ENCODE measurements at places on chromosomes 4 and X.

- DNase-seq: no peak
These were observed 51.8 kb downstream of the SCML1 start for GRCh38 chrX:17788956-17789562.

- no peak for DNase-seq
These were observed 1.9 kb downstream of the GK start for GRCh38 chrX:30654989-30655607.

- no peak for DNase-seq
These were observed 22.1 kb upstream of the AMTN start for GRCh38 chr4:70496231-70496630.

- no peak for DNase-seq
These were observed 14.5 kb upstream of the STS start for GRCh38 chrX:7133050-7133440.

- DNase-seq: no peak
These were observed 4.6 kb downstream of the HTT-AS start for GRCh38 chr4:3069661-3070199.

GRCh38 chr4:30755346-30755745 is 35.2 kb downstream of the PCDH7 start:
- DNase-seq: no peak

- no peak for DNase-seq
These were observed 580.0 kb downstream of the GALNTL6 start for GRCh38 chr4:172393220-172393619.

DNA sequence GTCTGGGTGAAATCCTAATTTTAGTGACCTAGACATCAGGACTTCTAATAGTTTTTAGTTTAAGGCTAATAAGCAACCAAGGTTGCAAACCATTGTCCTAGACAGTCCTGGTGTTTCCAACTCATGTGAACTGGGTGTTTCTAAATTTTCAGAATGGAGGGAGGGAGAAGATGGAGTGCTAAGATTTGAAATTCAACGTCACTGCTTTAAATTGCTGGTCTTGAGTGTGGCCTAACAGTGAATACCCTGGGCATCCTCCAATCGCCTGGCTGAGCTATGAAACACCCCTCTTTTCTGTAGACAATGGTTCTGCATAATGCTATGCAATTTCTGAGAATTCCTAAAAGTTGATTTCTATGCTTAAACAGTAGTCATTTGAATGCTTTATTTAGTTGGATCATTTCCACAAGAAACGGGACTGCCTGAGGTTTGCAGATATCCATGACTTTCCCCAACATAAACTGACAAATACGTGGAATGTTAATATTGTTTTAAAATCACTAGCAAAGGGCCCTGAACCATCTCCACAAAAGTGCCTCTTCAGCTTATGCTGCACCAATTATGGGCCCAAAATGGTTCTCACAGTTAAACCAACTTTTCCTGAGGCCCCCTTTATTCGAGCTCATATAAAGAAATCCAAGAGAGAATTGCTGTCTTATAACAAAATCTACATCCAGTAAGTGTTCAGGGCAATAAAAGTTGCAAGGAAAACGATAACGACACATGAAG is 1.1 kb downstream of the FBXL5 start:
- DNase-seq: no peak

GRCh38 chr4:185457136-185457535 is 14.4 kb downstream of the CCDC110 start:
- no peak for DNase-seq

DNA sequence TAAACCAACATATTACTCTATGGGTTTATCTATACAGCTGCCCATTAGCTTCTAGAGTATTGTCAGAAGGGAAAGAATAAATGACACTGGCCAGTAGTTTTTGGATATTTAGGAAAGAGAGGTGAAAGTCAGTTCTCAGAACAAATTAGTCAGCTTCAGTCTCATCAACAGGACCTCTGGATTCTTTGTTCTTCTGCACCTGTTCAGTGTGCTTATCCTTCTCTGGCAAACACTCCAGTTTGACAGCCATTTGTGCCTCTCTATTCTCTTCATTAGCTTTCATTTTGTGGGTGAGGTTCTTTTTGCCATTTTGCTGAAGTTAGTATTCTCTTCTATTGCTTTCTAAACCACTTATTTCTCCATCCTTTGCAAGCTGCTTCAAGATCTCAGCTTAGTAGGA is 107.0 kb downstream of the PCDH18 start:
- DNase-seq: no peak

DNA sequence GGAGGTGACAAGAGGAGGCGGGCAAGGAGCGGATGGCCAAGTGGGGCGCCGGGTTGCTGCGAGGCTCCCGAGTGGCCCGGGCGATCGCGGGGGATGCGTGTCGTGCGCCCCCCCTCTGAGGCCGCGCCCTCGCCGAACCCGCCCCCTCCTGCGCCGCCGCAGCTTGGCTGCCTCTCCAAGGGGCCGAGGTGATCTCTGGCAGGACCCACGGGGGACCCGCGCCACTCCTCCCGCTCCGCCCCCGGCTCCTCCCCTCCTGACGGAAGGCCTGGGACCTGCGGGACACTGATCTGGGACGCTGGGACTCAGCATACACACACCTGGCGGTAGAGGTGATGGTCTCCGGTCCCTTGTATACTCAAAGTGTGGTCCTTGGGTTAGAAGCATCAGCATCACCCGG is 21.9 kb upstream of the FAM47C start:
- DNase-seq: no peak

DNA sequence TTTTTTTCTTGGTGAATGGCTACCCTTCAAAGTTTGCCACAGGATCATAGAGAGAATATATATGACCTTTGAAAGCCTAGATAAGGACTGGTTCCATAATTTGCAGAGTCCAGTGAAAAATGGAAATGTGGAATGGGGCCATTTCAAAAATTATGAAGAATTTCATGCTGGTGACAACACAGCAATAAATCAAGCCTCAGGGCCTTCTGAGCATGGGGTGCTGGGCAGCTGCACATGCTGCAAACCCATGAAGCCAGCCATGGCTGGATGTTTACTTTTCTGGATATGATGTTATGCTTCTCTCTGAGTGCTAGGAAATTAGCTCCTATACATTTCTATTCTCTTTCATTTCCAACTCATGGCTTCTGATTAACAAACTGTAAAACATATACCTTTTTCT is 16.0 kb upstream of the PLA2G12A start:
- DNase-seq: no peak

- DNase-seq: no peak
These were observed 228.0 kb downstream of the RASL11B start for GRCh38 chr4:53089936-53090729.

DNA sequence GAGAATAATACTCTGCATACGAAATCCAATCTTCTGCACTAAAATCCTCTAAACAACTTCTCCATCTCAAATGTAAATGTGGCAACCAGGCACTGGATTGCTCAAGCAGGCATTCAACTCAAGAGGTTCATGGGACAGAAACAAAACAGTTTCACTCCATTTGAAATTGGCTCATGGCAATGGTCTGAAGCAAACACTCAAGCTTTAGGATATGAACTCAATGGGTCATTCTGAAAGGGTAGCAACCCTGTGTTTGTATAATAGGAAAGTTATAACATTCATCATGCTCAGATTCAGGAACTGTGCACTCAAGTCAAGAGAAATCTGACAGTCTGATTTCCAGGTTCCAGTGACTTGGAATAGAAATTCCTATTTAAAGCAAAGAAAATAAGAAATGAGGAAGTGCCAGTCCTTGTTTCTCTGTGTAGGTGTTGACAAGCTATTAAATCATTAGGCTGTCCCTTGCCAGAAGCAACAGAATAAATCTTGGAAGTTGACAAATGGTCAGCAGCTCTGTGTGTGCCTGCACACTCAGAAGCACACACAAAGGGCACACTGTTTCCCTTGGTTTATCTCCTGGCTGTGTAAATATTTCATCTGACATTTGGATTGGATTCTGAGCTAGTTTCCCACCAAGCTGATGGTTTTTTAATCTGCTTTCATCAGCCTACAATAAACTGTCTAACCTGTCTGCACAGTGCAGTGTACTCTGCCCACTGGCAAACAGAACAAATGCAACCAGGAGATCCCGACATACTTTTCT is 75.9 kb upstream of the CITED1 start:
- no peak for DNase-seq

GRCh38 chrX:149490100-149490499 is 15.0 kb downstream of the IDS start:
- no peak for DNase-seq

DNA sequence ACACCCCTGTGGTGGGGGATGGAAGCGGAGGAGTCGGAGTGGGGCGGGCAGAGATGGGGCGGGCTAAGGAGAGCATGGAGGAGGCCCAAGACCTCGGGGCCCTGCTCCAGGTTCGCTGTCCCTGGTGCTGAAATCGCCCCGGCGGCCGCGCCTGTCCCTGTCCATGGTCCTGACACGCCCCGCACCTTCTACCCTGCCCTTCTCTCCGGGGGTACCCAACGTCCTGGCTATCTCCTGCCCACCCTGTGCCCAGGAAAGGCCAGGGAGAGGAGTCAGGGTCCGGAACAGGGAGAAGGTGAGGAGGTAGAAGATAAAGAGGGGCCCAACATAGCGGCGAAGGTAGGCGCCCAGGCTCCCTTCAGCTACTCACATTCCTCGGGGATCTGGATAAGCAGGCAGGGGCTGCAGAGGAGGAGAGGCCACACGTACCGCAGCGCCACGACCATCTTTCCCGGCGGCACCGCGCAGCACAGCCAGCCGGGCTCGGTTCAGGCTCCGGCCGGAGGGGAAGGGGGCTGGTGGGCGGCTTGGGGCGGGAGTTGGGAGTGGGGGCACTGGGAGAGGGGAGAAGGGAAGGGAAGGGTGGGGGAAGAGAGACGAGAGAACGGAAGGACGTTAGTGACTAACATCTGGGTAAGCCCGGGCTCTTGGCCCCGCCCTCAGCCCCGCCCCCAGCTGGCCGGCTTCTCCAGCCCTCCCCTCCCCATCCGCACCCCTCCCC is 10.4 kb downstream of the L1CAM start:
- DNase-seq: peak; percentile 63

GRCh38 chr4:165684177-165684805 is 188.7 kb upstream of the TLL1 start:
- DNase-seq: no peak

GRCh38 chr4:77595364-77595973 is 10.2 kb upstream of the CXCL13 start:
- no peak for DNase-seq

- DNase-seq: no peak
These were observed 87.7 kb downstream of the FBXW7 start for GRCh38 chr4:152448038-152448707.

GRCh38 chr4:154294652-154295350 is 196.8 kb downstream of the DCHS2 start:
- DNase-seq: no peak

- no peak for DNase-seq
These were observed 185.5 kb downstream of the MGST2 start for GRCh38 chr4:139851133-139851532.

DNA sequence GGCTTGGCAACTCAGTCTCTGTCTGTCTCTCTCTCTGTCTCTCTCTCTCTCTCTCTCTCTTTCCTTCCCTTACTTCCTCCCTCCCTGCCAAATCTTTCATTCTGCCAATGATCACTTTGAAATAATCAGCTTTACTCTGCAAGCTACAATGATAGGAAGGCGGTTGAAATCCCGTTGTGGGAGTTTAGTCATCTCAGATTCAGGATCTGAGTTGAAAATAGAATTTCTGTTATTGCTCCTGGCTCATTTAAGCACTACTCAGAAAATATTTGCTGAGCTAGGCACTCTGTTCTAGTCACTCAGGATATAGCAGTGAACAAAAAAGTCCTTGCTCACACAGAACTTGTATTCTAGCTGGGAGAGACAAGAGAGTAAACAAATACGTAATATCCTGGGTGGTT is 56.3 kb upstream of the DCTD start:
- no peak for DNase-seq

DNA sequence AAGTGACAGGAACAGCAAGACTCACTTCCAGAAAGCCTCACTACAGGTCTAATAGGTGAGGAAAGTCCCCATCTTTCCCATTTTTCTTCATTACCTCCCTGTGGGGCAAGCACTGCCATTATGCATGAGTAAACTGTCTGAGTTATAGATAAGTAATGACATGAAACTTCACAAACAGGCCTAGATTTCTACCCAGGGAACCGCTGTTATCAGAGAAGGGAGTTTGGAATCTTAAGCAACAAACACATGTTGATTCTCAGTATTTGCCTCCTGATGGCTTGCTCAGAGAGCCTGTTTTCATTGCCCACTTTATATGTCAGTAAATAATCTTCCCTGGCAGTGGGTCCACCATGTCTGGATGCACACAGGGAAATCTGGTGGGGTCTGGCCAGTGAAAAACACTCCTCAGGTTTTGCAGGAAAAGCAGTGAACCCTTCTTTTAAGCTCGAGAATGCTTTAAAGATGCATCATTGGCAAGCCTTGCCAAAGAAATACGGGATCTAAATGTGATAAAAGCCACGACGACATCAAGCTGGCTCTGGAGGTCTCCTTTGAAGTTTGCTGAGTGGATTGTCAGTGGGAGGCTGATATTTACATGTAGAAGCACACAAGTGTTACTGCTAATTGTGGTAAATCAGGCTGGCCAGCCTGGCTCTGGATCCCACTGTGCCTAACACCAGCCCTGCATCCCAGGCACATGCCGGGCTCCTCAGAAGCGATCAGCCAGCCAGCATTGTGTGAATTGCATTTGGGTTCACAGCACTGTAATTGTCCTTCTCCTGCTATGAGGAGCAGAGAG is 25.2 kb downstream of the PDGFRA start:
- DNase-seq: no peak

DNA sequence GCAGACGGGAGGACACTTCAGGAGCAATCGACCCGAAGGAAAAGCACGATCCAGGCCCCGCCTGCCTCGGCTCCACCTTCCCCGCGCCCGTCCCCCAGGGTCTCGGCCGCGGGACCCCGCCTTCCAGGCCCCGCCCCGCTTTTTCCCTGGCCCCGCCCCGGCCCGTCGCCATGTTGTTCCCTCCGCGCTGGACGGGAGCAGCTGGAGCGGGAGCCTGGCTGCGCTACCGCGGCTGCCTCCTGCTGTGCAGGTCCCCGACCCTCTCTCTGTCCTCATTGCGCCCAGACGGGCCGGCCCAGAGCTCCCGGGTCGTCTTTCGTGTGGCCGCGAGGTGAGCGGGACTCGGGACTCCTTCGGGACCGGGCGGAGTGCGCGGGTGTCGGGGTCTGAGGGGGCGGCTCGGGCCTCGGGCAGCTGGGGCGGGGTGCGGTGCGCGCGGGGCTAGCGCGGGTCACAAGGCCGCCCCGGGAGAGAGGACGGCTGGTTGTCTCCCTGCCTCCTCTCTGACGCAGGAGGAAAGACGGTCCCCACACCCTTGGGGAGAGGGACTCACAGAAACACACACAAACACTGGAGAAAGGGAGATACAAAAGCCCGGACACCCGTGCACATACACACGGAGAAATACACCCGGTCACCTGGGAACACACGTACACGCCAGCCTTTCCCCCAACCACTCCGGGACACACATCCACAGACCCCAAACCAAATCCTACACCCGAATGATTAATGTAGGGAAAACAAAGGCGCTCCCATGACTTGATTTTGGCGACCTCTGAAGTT is at the start of gene RAB9A:
Gene RAB9A, plus strand, starts transcription at position 171 of the 783 bp plus-strand sequence. CDS start 19,619 bp downstream, outside the sequence.
- DNase-seq: peak; percentile 77

- DNase-seq: no peak
These were observed 144.2 kb upstream of the PCDH18 start for GRCh38 chr4:137676357-137676998.

- no peak for DNase-seq
These were observed 16.4 kb upstream of the SLC4A4 start for GRCh38 chr4:71322425-71322824.

Data from CD4-positive, alpha-beta T cell treated with Interleukin-4 for 1 hour (primary cell).